ENCODE measurements at places on chromosomes 5 and 9.

DNA sequence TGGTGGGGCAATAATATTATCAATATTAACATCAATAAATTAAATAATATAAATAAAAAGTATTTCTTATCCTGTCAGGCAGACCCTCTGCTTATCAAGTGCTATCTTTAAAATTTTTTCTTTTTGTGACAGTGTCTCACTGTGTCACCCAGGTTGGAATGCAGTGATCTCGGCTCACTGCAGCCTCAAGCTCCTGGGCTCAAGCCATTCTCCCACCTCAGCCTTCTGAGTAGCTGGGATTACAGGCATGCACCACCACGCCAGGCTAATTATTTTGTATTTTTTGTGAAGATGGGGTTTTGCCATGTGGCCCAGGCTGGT is 53.2 kb downstream of the NDST1 start:
- no peak for DNase-seq

DNA sequence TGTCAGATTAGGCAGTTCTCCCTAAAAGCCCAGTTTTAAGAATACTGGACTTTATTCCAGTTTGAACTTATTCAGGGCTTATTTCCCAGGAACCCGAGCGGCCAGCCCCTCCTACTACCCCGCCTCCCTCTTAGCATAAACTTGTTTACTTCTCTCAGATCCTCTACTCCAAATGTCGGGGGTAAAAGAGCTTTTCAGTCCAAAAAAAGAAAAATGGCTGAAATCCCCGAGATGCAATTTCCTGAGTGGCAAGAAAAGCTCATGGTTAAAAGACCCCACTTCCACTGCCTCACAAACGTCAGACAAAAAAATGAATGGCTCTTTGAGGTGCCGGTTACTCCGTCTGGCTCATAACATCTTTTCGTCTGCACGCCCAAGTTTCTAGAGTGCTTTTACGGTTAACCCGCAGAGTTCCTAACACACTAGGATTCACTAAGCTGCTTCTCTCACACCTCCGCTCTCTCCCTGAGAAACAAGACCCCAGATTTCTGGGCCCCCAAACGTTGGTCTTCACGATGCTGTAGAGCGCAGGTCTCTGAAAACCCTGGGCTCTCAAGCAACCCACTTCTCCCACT is 402 bp downstream of the BRD8 start:
- no peak for DNase-seq

DNA sequence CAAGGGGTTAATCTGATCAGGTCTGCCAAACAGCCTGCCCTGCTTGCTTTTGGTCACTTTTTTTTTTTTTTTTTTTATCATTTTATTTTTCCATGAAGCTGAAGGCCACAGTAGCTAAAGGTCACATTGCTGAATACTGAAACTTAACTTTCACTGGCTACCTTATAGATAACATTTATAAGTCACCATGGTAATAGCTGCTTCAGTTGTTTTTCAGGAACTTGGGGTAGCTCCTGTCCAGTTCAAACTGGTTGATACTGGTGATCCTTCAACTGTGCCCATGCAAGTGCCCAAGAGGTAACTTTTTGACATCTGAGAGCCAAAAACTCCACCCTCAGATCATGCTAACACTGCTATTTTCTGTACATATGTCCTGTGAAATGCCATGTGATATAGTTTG is 68.3 kb upstream of the RGS7BP start:
- DNase-seq, result no peak

DNA sequence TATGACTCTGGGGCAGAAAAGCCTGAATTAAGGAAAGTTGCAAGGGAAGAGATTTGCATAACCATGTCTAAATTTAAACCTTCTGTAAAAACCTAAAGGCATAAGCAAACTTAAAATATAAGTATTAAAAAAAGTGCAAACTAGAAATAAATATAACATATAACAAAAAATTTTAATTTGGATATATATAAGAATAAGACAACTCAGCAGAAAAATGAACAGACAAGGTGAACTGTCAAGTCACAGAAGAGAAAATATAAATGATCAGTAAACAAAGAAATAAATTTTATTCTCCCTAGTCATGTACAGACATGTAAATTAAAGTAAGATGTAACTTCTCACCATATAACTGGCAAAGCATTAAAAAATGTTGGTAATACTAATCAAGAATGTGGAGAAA is 37.0 kb downstream of the C5orf22 start:
- no peak for DNase-seq

- no peak for DNase-seq
Measured at GRCh38 chr9:131566158-131566557, 20.8 kb downstream of the PRRT1B start.

Data from tibial artery (tissue), 4 donors.